ENCODE measurements at places on chromosomes 5 and 9. TPM values are rescaled to one million over a fixed set of nuclear protein-coding genes. Genes with fewer than 3 reads are reported as not detected.

The FBXL7 gene
- 21.2 TPM for total RNA-seq

DNA sequence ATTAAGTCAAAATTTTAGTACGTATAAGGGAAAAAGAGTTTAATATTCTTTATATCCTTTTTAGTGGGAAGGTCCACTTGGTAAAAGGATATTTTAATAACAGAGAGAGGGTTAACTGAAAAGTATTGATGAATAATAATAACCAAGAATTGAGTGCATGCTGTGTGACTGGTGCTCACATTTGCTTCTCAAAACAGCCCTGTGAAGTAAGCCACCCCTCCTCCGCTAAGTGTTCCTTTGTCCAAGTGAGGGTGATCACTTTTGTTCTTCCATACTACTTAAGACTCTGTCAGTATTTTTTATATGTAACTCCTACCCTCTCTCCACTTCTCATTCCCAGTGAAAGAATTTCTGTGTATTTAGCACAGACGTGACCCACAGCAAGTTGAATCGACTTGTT, 51.5 kb downstream of the SLC44A1 start:
- H3K4me3 ChIP-seq = no peak overlapping the region
- DNase-seq = no peak
- peaks cover 11% of the 10 kb centered on the region for H3K4me1 ChIP-seq
- peak overlapping the region; percentile 65 for H3K27ac ChIP-seq
- no peaks in the 10 kb centered on the region for H3K27me3 ChIP-seq
- peaks cover 4% of the 10 kb centered on the region for H3K36me3 ChIP-seq

- no peaks in the 10 kb centered on the region for H3K36me3 ChIP-seq
- no peaks in the 10 kb centered on the region for H3K27me3 ChIP-seq
- H3K4me1 ChIP-seq = no peaks in the 10 kb centered on the region
- no peak for DNase-seq
- no peak overlapping the region for H3K4me3 ChIP-seq
These were observed 13.0 kb downstream of the RGS7BP start for GRCh38 chr5:64518793-64519192.

GRCh38 chr9:113129466-113129865, 21.3 kb upstream of the SLC31A2 start:
- DNase-seq = no peak
- H3K4me1 ChIP-seq = no peaks in the 10 kb centered on the region
- no peaks in the 10 kb centered on the region for H3K36me3 ChIP-seq
- no peak overlapping the region for H3K27ac ChIP-seq
- H3K27me3 ChIP-seq = peaks cover 3% of the 10 kb centered on the region

The ABITRAM gene
- 14.9 TPM for total RNA-seq

DNA sequence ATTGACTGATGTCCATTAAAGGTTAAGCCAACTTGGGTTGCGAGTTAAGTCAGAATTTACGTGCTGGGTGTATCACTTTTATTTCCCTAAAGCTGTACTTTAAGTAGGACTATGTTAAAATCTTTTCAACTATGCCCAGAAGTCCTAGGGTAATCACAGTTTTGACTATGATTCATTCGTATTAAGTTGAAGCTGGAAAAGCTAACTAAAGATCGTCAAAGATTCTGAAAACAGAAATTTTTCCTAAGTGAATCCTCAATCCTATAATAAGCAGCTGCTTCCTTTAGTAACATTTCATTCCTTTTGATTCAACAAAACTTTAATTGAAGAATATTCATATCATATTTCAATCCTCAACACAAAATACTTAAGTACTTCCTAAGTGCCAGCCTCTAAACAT, 460.4 kb downstream of the ACTL7B start:
- H3K36me3 ChIP-seq = no peaks in the 10 kb centered on the region
- H3K4me1 ChIP-seq = no peaks in the 10 kb centered on the region
- H3K27me3 ChIP-seq = no peaks in the 10 kb centered on the region
- no peak for DNase-seq
- no peak overlapping the region for H3K4me3 ChIP-seq
- H3K27ac ChIP-seq = no peak overlapping the region

The TMEM252 gene
- total RNA-seq = not detected

The CDH10 gene
- total RNA-seq = 12.0 TPM

The PIK3R1 gene
- total RNA-seq = 73.3 TPM
